ENCODE measurements at places on chromosomes 3 and 15. TPM values are rescaled to one million over a fixed set of nuclear protein-coding genes. Genes with fewer than 3 reads are reported as not detected.

Gene GXYLT2
- not detected for total RNA-seq

Gene MYO5C
- total RNA-seq = 3.2 TPM

Gene GOLGA6A
- not detected for total RNA-seq

Gene SLC38A3
- not detected for total RNA-seq

Gene GOLGA8G
- total RNA-seq = not detected

Gene LRRC2
- 0.11 TPM for total RNA-seq

Gene TM4SF4
- total RNA-seq = not detected

Gene PDZRN3
- not detected for total RNA-seq

Gene ALG1L2
- total RNA-seq = 0.90 TPM

Gene SLC28A1
- not detected for total RNA-seq

Gene FYTTD1
- 41.8 TPM for total RNA-seq

Gene GOLGA6L7
- not detected for total RNA-seq

Gene SUSD5
- not detected for total RNA-seq

Gene ABI3BP
- total RNA-seq = 0.16 TPM

Gene POMGNT2
- total RNA-seq = 8.7 TPM

Gene CALML4
- total RNA-seq = 11.7 TPM

Gene SPRED1
- total RNA-seq = 0.31 TPM

Gene PCLAF
- total RNA-seq = 135 TPM

Gene TEX55
- total RNA-seq = not detected

Gene IQCF5
- total RNA-seq = not detected

DNA sequence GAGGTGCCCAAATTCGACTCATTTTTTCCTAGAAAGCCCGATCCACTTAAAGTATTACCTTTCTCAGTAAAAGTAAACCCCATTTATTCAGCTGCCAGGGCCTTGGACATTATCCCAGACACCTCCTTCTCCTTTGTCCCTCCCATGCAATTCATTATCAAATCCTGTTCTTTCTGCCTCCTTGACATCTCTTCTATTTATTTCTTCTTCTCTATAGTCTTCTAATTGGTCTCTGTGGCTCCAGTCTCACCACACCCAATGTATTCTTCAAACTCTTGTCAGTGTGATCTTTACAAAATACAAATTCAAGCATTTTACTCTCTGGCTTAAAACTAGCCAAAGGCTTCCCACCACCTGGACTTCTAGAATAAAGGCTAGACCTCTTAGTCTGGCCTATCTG lies 120.3 kb downstream of the IL20RB start:
- no peak for DNase-seq

GRCh38 chr3:30437171-30437601 lies 169.2 kb upstream of the TGFBR2 start:
- no peak for DNase-seq

DNA sequence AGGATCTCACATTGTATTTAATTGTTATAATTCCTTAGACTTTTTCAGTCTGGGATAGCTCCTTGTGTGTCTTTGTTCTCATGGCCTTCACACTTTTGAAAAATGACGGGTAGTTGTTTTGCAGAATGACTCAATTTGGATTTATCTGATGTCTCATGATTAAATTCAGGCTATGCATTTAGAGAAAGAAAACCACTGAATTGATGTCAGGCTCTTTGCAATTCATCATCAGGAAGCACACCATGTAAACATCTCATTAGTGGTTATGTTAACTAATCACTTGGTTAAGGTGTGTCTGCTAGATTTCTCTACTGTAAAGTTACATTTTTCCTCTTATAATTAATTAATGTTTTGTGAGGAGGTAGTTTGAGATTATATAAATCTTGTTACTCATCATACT lies 8.0 kb upstream of the SLC22A13 start:
- no peak for DNase-seq

DNA sequence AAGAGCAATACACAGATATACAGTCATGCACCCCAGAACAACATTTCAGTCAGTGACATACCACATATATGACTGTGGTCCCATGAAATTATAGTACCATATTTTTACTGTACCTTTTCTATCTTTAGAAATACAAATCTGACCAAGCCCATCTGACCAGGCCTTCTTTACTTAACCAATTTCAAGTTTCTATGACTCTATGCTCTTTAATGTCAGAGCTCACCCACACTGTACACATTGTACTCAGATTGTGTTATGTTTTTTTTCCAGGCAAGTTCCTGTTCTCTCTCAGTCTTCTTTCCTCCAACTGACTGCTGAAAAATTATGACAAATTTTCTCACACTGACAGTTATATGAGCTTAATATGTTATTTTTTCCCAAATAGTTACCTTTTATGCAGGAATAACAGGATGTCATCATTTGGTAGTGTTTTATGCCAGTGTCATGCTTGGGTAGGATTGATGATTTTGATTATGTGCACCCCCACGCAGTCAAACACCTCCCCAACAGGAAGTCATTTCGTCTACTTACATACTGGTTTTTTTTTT lies 8.0 kb upstream of the CBLB start:
- no peak for DNase-seq

GRCh38 chr3:170128977-170129431 lies 52.5 kb downstream of the PHC3 start:
- no peak for DNase-seq

GRCh38 chr3:172394692-172395091 lies 53.6 kb downstream of the GHSR start:
- DNase-seq = no peak

- no peak for DNase-seq
Observed at GRCh38 chr3:55731741-55732140, 244.6 kb upstream of the WNT5A start.

DNA sequence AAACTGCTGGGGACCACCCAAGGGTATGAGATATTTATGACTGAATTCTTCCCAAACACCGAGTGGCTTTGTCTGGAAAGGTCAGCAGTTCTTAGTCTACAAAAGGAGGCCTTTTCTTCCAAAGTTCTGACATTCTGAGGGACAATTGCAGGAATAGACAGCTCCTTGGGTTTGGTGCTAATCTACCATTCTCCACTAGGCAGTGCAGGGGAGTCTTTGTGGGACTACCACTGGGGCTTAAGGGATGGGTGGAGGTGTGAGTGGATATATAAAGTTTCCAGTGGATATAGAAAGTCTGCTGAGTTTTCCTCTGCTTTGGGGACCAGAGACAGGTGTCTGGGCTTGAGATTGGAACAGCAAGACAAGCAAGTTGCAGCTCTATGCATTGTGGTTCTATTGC lies 62.7 kb downstream of the EXOG start:
- DNase-seq = no peak

- no peak for DNase-seq
Observed at GRCh38 chr3:98890181-98890835, 11.2 kb downstream of the DCBLD2 start.

GRCh38 chr15:58285212-58285920 lies 146.4 kb upstream of the LIPC start:
- no peak for DNase-seq

DNA sequence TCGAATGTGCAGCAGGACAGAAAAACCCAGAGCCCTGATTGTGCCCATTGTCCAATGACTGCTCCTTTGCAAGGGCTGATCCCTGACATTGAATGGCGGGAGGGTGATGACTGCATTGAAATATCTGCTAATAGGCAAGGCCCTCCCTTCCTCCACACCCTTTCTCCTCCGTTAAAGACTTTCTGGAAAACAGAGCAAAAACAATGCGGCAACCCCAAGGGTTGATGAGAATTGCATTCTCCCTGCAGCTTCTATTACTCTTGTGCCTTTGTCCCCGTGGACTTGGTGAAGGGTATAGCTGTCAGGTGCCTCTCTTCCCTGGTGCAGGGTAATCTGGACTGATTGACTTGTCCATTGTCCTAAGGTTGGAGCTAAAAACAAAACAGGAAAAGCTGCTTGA lies 71.8 kb downstream of the THSD4 start:
- no peak for DNase-seq

GRCh38 chr15:79724312-79724711 lies 172.5 kb downstream of the MTHFS start:
- no peak for DNase-seq

GRCh38 chr3:119637679-119638477 lies 22.5 kb downstream of the POPDC2 start:
- DNase-seq = no peak

DNA sequence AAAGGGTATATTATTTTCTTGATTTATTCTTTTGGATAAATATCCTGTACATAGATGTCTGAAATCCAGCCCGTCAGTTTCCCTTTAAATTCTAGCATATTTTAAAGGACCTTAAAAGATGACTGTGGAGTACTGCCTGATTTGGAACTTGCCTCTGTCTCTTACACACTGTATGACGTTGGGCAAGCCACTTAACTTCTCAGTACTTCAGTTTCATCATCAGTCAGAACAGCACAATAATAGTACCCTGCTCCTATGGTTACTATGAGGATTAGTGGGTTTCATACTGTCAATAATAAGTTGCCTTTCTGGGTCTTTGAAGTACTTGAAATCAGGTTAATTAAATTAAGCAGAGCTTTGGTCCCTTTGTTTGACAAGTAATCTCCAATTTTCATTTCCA lies 374.3 kb downstream of the TIGIT start:
- DNase-seq = no peak

DNA sequence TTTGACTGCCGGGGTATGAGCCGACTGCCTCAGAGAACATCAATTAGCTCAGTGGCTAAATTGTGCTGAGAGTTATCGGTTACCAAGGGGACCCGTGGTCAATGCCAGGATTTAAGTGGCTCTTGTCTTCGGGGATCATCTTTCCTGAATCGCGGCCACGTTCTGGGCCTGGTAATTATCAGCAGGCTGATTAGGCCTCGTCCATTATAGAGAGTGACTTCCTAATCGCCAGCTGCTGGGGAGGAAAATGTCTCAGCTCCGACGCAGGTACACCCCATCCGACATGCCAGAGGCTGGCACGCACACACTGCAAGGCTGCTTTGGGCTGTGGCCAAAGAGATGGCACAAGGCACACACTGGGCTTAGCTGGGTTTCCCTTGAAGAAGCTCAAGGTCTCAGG lies 10.6 kb downstream of the TRH start:
- no peak for DNase-seq

- no peak for DNase-seq
Observed at GRCh38 chr15:51088585-51088984, 6.1 kb downstream of the TNFAIP8L3 start.

DNA sequence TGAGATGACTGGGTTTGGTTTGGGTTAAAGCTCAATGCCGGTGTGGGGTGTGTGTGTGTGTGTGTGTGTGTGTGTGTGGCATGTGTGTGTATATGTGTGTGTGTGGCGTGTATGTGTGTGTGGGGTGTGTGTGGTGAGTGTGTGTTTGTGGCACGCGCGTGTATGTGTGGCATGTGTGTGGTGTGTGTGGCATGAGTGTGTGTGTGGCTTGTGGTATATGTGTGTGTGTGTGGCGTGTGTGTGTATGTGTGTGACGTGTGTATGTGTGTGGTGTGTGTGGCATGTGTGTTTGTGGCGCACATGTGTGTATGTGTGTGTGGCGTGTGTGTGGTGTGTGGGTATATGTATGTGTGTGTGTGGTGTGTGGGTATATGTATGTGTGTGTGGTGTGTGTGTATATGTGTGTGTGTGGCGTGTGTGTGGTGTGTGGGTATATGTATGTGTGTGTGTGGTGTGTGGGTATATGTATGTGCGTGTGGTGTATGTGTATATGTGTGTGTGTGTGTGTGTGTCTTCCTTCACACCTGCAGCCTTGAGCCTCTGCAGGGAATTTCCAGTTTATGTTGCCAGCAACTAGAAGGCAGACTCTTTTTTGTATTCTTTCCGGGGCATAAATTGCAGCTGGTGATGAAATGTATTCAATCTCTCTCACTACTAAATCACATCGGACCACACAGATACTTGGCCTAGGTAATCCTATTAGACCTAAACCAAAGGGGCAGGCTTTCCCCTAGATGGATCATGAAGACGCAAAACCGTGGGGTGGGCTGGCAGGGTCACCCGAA lies 34.8 kb downstream of the CHRD start:
- no peak for DNase-seq

- no peak for DNase-seq
Observed at GRCh38 chr3:77620009-77620408, 580.1 kb downstream of the ROBO2 start.

DNA sequence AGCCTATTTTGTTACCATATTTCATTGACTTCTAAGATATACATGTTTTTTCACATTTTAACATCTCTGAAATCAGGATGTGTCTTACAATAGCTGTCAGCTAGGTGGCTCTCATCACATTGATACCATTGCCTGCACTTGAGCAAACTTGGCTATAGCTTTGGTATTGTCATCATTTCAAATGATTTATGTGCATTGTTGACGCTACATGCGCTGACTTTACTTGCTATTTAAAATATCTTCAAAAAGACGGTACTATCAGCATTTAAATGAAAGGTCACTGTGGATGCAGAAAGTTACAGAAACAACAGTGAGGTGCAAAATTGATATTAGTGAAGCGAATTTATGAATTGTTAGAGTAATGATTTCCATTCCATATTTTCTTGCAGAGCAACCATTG lies 54.0 kb upstream of the ABHD2 start:
- peak; percentile 16 for DNase-seq

GRCh38 chr15:57505056-57505715 lies 86.5 kb upstream of the MYZAP start:
- DNase-seq = no peak

DNA sequence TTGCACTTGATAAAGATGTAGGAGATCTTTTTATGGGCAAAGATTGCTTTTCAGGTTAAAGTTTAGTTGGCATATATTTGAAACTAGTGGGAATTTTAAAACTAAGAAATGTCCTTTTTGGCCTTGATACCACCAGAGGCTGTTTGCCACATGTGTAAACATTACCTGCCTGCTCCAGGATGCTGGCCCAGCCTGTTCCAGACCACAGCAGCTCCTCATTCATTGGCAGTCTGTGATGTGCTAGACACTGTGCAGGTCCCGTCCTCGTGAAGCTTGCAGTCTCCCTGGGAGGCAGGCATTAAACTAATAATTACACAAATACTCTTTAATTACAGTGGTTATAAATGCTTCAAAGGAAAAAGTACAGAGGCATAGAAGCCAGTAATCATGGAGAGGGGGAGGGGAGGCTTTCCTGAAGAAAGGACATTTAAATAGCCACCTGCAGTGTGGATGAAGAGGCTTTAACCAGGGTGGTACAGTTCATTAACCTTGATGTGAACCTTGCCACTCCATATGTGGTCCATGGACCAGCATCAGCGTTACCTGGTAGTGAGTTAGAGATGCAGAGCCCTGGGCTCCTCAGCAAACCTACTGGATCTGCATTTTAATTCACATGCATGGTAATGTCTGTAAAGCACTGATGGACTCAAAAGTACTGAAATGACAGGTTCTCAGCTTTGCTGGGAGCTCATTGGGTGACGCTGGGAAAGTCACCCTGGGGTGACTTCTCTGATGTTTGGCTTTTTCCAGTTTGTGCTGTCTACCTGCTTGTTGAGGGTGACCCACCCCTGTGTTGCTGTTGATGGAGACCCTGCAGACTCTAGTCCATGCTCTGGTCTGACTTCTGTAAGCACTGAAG lies 5.3 kb downstream of the ZNF710 start:
- no peak for DNase-seq

GRCh38 chr3:185677146-185677829 lies 91.2 kb downstream of the SENP2 start:
- peak; percentile 29 for DNase-seq

GRCh38 chr3:143170676-143171075 lies 51.1 kb downstream of the CHST2 start:
- DNase-seq = no peak

- no peak for DNase-seq
Observed at GRCh38 chr3:44080474-44081072, 161.1 kb upstream of the TOPAZ1 start.
